ENCODE measurements at places on chromosomes 5 and 9. TPM values are rescaled to one million over a fixed set of nuclear protein-coding genes. Genes with fewer than 3 reads are reported as not detected.

Gene NSG2
- total RNA-seq: 0.10 TPM

Gene OGN
- total RNA-seq: not detected

Gene PRR7
- total RNA-seq: 35.4 TPM

Gene LIFR
- 4.9 TPM for total RNA-seq

Gene SPATA31C1
- not detected for total RNA-seq

Gene RNF130
- 41.9 TPM for total RNA-seq

Gene DIRAS2
- total RNA-seq: not detected

Gene KIAA0825
- total RNA-seq: 0.41 TPM

Gene PRSS3
- 11.1 TPM for total RNA-seq

All from A549 treated with CpdA at 1 μM for 4 hours (cell line).